ENCODE measurements at places on chromosomes 1 and 21.

DNA sequence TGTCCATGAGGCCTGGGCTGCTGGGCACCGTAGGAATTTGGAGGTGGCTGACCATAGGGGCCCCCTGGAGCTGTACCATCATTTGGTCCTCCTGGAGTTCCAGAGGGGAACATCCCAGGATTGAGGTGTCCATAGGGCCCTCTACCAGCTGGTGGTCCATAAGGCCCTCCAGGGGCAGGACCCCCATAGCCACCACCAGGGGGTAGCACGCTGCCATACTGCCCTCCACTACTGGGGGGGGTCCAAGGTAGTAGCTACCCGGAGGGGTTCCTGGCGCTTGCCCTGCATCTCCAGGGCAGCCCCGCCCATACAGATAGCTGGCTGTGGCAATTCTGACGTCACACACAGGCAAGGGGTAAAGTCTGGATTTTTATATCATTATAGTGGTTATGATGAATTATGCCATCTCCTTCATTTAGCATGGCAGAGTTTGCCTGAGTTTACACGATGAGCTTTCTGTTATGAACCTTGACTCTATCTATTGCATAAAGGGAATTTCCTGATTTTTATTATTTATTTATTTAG lies 13.2 kb downstream of the MDM4 start:
- DNase-seq = no peak

- DNase-seq = no peak
Measured at GRCh38 chr21:25961042-25961441, 209.5 kb downstream of the APP start.

- no peak for DNase-seq
Measured at GRCh38 chr1:15275921-15276683, 29.1 kb downstream of the FHAD1 start.

- no peak for DNase-seq
Measured at GRCh38 chr1:8395433-8395866, 77.5 kb downstream of the SLC45A1 start.

- no peak for DNase-seq
Measured at GRCh38 chr1:218571491-218571890, 226.4 kb downstream of the TGFB2 start.

DNA sequence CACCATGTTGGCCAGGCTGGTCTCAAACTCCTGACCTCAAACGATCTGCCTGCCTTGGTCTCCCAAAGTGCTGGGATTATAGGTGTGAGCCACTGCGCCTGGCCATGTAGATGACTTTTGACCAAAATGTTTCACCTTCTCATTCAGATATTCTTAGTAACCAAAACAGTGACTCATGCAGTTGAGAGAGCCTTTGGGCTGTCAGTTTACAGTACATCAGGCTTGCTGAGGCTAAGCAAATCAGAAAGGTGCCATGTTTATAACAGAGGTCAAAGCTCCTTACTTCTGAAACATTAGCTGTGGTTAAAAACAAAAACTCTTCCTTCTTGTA lies 21.0 kb downstream of the CNIH4 start:
- DNase-seq = no peak

GRCh38 chr1:71621785-71622184 lies 541.0 kb upstream of the ZRANB2 start:
- DNase-seq = no peak

- DNase-seq = no peak
Measured at GRCh38 chr1:95084317-95085176, 11.8 kb upstream of the ALG14 start.

GRCh38 chr1:228833911-228834688 lies 98.8 kb downstream of the RHOU start:
- no peak for DNase-seq

DNA sequence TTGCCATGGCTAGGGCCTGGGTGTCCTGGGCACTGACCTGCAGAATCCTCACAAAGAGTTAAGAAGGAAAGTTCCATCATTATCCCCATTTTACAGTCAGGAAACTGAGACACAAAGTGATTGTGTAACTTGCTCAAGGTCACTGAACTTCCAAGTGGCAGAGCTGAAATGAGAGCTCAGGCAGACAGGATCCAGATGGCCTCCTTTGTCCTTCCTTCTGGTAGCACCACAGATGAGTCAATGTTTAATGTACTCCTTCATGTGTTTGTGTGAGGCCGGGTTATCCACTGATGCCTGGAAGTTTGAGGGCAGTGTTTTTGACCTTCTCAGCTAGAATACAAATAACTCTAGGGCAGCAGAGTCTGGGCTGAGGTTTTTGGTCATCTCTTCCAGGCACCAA lies 207.0 kb downstream of the TNR start:
- DNase-seq = no peak

DNA sequence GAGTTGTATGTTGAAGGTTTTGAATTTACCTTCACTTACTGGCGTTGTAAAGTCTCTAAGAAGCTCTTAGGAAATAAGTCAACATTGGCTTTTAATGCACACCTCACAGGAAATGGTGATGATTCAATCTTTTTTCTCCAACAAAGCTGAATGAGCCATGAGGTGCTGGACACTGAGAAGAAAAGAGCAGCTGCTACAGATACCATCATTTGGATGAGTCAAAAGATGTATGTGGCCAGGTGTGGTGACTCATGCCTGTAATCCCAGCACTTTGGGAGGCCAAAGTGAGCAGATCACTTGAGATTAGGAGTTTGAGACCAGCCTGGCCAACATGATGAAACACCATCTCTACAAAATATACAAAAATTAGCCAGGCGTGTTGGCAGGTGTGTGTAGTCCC lies 3.3 kb upstream of the IL23R start:
- no peak for DNase-seq

- no peak for DNase-seq
Measured at GRCh38 chr1:84719543-84720217, 29.4 kb upstream of the SSX2IP start.

GRCh38 chr1:73862355-73862754 lies 335.6 kb downstream of the LRRIQ3 start:
- DNase-seq = no peak

GRCh38 chr1:190320952-190321351 lies 156.7 kb downstream of the BRINP3 start:
- DNase-seq = no peak

DNA sequence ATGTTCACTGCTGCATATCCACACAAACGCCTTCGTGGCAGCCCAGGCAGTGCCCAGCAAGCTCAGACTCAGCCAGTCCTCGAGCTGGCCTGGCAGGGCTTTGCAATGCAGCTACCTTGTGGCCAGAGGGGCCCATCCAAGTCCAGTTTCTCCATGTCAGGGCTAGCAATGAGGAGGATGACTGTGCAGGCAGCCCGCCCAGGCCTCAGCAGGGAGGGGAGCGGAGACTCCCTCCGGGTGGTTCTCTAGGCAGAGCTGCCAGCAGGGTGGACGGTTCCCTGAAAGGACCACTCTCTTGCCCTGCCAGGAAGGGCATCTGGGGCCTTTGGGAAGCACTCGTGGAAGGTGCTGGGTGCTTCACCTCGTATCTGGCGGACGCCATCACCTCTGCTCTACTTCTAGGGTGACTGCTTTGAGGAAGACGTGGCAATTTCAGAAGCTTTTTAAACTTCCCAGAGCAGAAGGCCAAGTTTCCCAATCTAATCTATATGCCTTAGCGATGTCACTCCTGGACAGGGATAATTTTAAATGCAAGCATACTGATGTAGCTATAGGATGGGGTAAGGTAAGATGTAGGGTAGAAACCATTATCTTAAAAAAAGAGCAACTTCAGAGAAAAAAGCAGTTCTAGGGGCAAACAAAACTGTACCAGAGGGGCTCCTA lies 56.2 kb downstream of the RUNX1 start:
- no peak for DNase-seq

DNA sequence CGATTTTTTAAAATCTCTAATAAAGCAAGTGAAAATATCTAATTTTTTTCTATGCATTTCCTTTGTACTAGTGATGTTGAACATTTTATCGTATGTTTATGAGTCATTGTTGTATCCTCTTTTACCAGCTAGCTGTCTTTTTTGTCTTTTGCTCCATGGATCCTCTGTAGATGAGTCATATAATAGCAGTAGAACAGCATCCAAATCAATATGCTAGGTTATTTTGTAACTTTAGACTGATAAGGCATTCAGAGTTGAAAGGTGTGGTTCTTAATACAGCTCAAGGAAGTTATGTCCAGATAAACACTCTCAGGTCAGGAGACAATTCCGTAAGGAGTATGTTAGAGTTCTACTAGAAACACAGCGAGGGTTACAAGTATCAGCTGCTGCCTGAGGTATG lies 31.9 kb downstream of the MAP10 start:
- no peak for DNase-seq

DNA sequence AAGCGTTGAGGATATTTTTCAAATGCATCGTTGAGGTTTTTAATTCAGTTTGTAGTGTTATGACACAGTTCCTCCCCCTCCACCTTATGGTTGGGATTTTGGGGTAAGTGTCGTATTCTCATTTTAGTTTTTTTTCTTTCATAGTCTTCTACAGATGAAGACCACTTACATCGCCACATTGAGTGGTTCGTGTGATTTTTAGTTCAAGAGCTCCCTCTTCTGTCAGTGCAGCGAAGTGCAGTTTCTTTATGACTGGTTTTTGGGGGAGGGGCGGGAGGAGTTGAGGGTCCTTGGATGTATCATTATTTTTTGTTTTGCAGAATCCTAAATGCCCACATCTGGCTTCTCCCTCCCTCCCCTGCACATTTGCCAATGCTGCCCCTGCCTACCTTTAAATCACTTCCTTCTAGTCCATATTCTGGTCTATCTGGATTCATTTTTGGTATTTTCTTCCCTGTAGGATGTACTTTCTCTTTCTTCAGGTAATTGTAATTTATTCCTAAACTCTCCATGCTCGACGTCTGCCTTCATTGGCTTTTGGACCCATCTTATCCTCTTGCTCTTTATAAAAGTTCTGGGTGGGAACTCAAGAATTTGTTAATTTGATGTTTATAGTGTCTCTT lies 433.1 kb downstream of the CAMTA1 start:
- no peak for DNase-seq

- no peak for DNase-seq
Measured at GRCh38 chr1:143652744-143653428, 318.9 kb downstream of the FAM72C start.

DNA sequence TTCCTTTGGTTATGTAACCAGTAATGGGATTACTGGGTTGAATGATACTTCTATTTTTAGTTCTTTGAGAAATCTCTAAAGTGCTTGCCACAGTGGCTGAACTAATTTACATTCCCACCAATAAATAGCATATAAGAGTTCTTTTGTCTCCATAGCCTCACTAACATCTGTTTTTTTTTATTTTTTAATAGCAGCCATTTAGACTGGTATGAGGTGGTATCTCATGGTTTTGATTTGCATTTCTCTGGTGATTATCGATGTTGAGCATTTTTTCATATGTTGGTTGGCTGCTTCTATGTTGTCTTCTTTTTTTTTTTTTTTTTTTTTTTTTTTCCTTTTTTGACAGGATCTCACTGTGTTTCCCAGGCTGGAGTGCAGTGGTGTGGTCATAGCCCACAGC lies 132.6 kb upstream of the L1TD1 start:
- DNase-seq = no peak

- no peak for DNase-seq
Measured at GRCh38 chr1:111690306-111690617, 48.9 kb downstream of the INKA2 start.

GRCh38 chr1:53108646-53109580 lies 33.5 kb downstream of the SLC1A7 start:
- no peak for DNase-seq

DNA sequence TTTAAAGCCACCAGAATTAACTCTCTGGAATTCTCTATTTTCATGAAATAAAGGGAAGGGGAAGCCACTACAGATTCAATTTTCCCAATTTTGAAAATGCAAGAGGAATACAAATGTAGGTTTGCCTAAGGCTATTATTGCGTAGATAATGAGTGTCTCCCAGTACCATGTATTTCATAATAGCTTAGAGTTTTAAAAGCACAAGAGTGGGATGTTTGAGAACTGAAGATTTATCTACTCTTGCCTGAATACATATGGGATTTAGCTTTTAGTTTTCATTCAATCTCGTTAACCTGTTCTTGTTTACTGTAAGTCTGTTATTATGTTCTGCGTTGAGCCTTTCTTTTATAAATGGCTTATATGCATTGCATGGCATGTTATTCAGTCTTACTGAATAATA lies 795.1 kb downstream of the BRINP3 start:
- DNase-seq = no peak

- DNase-seq = no peak
Measured at GRCh38 chr1:7655354-7655753, 115.7 kb upstream of the VAMP3 start.

- no peak for DNase-seq
Measured at GRCh38 chr1:173507205-173507846, 30.2 kb downstream of the PRDX6 start.

DNA sequence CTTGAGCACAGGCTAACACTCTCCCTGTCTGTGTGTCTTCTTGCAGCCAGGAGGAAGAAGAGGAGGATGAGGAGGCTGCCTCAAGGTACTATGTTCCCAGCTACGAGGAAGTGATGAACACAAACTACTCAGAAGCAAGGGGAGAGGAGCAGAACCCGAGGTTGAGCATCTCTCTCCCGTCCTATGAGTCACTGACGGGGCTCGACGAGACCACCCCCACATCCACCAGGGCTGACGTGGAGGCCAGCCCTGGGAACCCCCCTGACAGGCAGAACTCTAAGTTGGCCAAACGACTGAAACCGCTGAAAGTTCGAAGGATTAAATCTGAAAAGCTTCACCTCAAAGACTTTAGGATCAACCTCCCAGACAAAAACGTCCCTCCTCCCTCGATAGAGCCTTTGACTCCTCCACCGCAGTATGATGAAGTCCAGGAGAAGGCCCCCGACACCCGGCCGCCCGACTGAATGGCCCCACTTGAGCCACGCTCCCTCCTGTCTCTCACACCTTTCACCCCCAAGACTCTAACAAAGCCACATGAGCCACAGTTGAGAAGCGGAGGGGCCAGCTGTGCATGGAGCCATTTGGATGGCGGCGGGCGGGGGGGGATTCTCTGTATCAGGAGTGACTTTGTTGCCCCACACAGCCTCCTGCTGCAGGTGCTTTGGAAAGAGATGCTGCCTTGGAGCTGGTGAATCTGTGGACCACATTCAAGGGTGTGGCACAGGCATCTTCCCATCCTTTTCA lies 27.6 kb upstream of the FHAD1 start:
- no peak for DNase-seq

GRCh38 chr21:39971956-39972355 lies 104.7 kb downstream of the PCP4 start:
- no peak for DNase-seq

DNA sequence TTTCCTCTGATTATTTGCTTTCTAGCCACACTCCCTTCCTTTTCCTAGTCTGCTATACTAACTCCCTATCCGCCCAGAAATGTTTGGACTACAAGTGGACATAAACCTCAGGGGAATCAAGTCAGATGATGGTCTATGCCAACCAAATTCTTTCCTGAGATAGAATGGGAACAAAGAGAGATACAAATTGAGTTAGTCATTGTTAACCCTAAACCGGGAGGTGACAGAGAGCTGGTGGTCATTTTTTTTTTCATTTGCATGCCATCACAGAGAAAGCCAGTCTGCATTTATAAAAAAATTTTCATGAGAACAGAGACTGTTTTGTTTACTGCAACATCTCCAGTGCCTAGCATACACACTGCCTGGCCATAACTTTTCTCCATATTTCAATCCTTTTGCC lies 35.0 kb downstream of the MYSM1 start:
- no peak for DNase-seq
